ENCODE measurements at places on chromosomes 7 and 10.

DNA sequence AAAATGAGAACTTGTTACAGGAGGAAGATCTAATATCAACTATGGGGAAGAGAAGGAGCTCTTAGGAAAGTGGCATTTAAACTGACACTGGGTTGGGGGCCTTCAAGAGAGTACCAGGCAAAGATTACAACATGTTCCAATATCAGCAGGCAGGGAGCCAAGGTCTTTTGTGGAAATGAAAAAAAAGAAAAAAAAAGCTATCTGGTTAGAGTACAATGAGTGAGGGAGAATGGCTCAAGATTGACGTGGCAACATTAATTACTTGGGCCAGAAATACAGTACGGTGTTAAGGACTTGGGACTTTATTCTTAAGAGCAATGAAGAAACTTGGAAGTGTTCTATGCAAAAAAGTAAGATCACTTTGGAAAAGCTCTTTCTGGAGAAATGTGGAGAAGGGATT lies 132.3 kb upstream of the CDK1 start:
- DNase-seq: no peak

DNA sequence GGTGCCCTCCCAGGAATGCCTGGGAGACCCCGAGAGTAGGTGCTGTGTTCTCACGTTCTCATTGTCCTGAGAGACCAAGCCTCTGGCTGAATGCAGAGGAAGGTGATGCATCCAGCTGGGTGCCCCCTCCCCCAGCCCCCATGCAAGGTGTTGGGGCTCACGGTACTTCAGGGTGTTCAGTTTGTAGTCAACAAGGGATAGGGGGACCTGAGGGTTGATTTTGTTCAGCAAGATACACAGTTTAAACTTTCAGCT lies 60.4 kb upstream of the DUSP5 start:
- no peak for DNase-seq

- peak; percentile 96 for DNase-seq
These were observed 24.0 kb upstream of the ZC3HAV1 start for GRCh38 chr7:139133335-139134139.

- no peak for DNase-seq
These were observed 460.5 kb downstream of the RPS24 start for GRCh38 chr10:78494179-78494578.

GRCh38 chr7:44078521-44078920 lies 3.8 kb downstream of the POLM start:
- DNase-seq: no peak

DNA sequence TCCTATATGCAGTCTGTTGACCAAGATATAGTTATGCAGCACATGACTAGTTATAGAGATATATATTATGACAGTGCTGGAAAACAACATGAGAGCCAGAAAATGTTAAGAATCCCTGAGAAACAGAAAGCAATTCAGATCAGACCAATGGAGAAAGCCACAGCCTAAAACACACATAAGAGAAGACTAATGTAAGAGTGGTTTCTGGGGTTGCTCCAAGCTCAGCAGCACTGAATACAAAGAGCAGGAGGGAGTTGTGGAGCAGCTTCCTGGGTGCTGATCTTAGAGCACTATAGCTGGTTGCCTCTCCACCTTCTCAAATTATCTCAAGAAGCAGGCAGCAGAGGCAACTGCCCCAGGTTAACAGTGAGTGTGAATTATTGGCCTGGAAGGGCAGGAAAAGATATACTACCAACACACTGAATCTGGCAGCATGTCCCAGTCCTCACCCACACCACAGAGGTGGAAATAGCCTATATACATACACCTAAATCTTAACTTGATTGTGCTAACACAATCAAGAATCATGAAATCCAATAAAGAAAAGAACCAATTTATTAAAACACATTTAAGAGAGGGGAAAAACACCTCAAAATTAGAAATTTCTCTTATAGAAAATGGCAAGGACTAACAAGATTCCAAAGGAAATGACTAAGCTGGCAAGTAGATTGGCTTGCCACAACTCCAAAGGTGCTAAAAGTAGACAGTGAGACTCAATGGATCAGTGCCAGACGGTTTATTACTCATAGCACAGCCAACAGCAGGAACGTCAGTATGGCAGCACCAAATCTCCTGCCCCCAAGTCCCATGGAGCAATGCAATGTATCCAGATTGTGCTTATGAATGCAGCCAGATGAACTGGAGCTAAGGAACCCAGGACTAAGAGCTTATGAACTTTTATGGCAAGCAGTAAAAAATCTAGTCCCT lies 5.1 kb downstream of the PTTG1IP2 start:
- no peak for DNase-seq

DNA sequence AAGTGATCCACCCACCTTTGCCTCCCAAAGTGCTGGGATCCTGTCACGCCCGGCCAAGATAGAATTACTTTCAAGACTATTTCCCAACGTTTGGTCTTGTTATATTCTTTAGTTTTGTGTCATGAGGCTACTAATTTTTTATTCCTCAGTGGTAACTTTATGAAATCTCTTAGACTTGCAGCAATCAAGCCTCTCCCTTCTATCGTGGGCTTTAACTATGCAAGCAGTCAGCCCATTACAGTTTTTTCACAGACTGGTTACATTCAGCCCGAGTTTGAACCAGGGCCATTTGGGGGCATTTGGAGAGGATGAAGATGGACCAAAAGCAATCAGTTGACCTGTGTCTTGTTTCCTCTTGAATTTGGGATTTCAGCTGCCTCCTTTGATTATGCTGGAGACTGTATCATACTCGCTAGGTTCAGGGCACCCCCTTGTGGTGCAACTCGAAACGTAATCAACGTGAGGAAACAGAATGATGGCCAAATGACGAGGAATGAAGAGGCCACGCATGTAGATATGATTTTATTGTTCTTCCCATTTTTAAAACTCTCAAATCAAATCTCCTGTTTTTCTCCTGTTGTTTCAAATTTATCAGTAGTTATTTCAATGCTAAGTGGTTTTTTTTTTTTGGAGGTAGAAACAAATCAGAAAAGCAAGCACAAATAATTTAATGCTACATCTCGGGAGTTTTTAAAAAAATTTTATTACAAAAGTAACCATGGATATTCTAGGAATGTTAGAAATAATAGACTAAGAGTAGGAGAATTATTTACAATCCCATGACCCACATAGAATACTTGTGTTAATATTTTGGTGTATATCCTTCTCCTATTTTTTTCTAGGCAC lies 151.6 kb downstream of the KIAA1217 start:
- DNase-seq: peak; percentile 76

DNA sequence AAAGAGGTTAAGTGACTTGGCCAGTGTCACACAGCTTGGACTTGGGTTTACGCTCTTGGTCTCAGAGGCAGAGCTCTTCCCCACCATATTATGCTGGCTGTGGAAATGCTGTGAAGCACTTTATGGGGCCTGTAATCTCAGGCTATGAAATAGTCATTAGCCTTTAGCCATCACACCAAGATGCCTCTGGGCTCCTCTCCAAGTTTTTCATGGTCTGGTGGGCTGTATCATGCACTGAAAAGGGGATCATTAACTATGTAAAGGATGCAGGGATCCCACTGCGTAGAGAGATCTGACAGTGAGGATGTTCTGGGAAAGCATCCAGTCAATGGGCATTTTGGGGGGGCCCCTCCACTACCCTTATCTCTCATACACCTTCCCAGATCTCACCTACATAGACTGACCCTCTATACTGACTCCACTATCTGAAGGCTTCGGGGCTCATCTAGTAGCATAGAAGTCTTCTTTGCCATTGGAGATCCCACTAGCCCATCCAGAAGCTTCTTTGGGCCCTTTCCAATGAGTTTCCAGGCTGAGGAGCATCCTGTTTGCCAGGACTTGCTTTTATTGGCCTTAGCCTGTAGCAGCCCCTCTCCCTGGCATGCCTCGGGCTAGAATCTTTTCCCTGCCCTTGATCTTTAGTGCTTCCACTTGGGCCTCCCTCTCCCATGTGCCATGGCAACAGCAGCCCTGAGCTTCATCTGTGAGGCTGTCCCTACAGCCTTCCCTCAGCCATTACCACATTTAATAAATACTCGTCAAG lies 19.6 kb downstream of the FRMPD2 start:
- no peak for DNase-seq

GRCh38 chr10:93288679-93289634 lies 193.2 kb downstream of the MYOF start:
- peak; percentile 84 for DNase-seq

GRCh38 chr10:73968098-73968521 lies 29.8 kb upstream of the VCL start:
- DNase-seq: no peak

- DNase-seq: no peak
These were observed 50.2 kb downstream of the LAMB4 start for GRCh38 chr7:108079648-108080591.

DNA sequence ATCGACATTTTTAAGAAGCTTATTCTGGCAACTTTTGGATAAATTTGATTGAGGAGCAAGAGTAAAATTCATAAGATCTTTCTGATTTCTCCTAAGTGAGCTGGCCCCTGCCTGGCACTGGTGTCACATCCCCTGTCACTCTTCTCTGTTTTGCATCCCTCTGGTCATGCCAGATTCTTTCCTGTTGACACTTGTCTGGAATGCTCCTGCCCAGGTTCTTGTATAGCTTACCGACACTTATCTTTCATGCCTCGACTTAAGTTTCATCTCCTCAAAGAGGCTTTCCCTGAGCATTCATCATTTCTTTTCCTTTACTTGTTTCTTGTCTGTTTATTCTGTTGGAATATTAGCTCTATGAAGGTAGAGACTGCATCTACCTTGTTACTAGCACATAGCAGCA lies 22.2 kb upstream of the AASS start:
- DNase-seq: no peak

- DNase-seq: peak; percentile 74
These were observed 99.4 kb downstream of the CTBP2 start for GRCh38 chr10:125060826-125061556.

DNA sequence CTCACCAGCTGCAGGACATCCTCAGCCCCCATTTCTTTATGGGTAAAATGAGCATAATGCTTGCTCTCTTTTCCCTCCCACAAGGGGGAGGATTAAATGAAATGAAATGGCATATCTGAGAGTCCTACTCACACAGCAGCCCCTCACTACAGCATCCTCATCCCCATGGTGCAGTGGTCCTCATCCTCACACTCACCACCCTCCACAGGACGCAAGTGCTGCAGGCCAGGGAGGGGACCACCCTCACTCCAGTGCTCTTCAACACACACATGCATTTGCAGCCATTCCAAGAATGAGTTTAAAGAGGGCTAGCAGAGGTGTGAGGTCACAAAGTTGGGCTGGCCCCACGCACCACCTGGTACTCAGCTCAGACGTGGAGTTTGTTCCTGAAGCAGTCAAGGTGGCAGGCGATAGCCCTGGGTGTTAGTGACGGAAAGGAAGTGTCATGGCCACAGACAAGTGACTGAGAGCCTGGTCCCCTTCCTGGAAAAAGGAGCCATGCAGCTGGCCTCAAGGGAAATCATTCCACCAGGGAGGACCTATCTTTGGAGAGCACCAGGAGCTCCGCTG lies 234.0 kb downstream of the TNS3 start:
- no peak for DNase-seq

GRCh38 chr7:24442170-24442777 lies 131.0 kb upstream of the PALS2 start:
- DNase-seq: no peak

- no peak for DNase-seq
These were observed 5.4 kb upstream of the SUV39H2 start for GRCh38 chr10:14873090-14873760.

- DNase-seq: no peak
These were observed 26.7 kb upstream of the FGFR2 start for GRCh38 chr10:121624836-121625486.

- DNase-seq: no peak
These were observed 28.3 kb upstream of the FRMD4A start for GRCh38 chr10:14358886-14359573.

DNA sequence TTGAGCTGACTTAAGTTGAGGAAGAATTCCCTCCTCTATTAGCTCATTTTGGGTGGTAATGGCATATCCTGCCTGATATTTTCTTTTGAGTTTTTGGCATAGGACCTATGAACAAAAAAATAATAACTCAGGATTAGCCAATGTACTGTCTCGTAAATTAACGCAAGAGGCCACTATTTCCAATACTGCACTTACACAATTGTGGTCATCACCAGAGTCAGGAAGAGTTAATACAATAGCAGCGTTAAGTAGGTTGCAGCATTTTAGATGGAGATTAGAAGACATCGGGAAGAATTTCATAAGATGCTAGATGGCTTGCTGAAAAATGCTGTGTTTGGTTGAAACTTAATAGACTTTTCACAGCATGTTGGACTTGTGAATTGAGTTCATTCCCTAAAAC lies 36.4 kb downstream of the ANTXRL start:
- DNase-seq: no peak

GRCh38 chr7:113835367-113835766 lies 83.4 kb downstream of the PPP1R3A start:
- no peak for DNase-seq

DNA sequence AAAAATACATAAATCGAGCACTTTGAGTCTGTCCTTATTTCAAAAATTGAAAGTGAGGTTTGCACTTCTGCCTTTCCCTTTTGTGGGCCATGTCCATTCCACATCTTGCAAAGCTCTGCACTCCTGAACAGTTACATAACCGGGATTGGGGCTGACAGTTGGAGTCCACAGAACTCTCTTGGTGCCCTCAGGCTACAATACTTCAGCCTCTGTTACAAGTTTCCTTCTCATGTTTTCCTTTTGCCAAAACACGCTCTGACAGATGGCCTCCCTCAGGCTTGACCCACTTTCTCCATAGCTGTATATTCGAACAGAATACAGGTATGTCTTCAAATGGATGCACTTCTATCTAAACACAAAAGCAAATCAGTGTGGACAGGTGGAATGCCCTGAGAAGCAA lies 335.9 kb downstream of the WDR37 start:
- no peak for DNase-seq

DNA sequence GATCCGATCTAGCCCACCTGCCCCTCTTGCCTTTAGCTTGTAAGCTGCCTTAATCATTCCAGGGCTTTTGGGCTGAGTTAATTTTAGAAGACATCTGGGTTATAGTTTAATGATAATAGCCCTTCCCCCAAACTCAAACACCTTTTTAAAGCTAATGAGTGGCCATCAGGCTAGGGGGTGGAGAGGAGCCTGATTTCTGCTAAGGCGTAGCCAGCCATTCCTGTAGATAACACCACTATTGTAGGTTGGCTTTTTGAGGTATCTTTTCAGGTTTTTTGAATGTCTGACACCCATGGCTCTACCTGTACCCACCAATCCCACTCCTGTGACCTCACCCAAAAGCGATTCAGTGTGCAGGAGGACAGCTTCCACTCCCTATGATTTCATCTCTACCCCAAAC lies 7.6 kb upstream of the SYPL1 start:
- no peak for DNase-seq

- no peak for DNase-seq
These were observed 196.0 kb upstream of the FZD1 start for GRCh38 chr7:91068136-91068795.

GRCh38 chr10:123974406-123974805 lies 82.8 kb upstream of the CPXM2 start:
- DNase-seq: no peak

- no peak for DNase-seq
These were observed 236.9 kb downstream of the SLC25A13 start for GRCh38 chr7:96084881-96085553.

Data from activated CD4-positive, alpha-beta T cell treated with anti-CD3 and anti-CD28 coated beads, Interleukin-2, amount 10 ng/mL, durations not matched to agents 24 days and 14 days (primary cell).